ENCODE measurements at places on chromosomes 12 and 14.

GRCh38 chr14:106845286-106846087, 1319.1 kb downstream of the TMEM121 start:
- DNase-seq, result no peak

GRCh38 chr12:127278351-127278750, 988.6 kb upstream of the TMEM132C start:
- no peak for DNase-seq

- no peak for DNase-seq
These were observed 799 bp downstream of the SLC38A6 start for GRCh38 chr14:60981633-60982455.

DNA sequence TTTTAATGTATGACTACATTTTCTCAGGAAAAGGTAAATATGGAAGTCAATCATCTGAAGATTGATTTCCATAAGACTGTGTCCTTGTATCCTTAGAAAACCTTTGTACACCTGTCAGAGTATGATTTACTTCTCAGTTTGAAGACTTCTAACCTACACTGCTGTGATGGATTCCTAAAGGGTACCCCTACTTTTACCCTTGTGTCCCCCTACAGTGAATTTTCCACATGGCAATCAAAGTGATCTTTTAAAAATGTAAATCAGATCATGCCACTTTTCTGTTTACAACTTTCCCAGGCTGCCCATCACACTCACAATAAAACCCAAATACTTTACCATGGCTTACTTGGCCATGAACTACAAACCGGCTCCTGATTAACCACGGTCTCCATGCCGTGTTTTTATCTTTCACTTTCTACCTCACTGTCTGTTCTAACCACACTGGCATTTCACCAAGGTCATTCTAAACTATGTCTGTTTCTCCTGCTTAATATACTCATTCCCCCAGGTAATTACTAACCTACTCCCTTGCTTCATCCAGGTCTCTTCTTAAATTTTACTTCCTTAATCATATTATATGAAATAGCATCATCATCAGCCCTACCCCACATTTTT, 8.1 kb downstream of the DNAI7 start:
- DNase-seq, result no peak

DNA sequence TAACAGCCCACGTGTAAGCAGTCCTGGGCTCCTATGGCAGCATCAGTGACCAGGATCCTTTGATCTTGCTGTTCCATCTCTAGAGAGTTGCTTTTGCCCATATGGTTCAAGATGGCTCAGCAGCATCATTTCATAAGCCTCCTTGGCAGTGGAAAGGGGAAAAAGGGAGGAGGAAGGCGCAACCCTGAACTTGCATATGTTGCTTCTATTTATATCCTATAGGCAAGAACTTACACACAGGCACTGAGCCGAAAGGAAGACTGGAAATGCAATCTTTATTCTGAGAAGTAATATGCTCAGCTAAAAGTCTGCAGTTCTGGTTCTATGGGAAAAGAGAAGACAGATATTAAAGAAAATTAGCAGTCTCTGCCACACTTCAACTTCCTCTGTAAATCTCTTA, 167.7 kb upstream of the PLXNC1 start:
- DNase-seq, result no peak

GRCh38 chr12:124722878-124723277, 140.8 kb downstream of the SCARB1 start:
- no peak for DNase-seq

DNA sequence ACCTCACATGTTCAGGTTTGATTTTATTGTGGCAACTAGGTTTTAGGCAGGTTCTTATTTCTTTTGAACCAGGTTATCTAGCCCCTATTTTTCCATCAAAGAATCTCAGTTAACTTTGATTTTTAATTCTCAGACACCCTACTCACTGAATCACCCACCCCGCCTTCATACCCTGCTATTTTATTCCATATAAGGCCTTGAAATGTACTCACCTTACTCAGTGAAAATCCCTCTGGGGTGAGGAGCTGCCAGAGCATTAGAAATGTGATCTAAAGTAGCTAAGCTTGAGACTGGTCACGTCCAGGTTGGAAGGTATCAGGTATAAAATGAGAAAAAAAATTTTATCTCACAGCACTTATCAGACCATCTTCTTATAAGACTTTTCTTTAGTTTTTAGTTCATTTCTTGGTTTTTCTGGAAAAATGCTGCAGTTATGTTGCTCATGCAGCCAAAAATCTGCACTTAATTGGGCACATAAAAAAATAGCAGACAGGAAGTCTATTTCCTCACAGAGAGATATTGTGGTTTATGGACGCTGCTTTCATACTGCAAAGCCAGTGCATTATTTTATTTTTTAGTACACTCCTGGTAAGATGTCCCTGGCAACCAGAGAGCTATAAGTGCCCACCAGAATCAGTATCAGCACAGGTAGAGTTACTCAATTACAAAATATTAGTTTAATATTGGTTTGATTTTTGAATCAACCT, 101.5 kb upstream of the CCDC91 start:
- DNase-seq, result no peak

DNA sequence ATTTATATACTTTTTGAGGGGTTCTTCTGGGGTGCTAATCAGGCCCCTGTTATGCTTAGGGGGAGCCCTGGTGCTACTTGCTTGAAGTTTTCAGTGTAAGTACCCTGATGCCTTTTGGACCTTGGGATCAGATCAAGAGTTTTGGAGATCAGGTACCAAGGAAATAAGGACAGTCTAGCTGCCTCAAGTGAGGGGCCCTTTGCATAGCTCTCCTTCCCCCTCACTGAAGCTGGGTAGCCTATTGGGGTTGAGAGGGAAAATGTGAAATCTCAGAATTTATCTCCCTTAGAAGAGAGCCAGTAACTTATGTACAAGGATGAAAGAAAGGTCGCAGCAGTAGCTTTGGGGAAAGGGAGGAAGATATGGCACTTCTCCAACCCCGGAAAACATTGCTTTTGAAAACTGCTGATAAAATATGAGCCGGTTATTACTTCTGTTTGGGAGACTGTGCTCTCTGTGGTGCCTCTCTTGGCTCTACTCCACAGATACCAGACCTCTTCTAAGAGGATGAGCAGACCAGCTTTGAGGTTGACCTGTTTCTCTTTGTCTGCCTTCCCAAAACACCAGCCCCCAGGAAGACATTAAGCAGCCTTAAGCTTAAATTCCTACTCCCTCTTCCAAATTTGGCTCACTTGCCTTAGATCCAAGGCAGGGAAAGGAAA, 8.8 kb upstream of the AMHR2 start:
- no peak for DNase-seq

GRCh38 chr12:107864235-107864634, 89.7 kb downstream of the ASCL4 start:
- DNase-seq, result no peak

DNA sequence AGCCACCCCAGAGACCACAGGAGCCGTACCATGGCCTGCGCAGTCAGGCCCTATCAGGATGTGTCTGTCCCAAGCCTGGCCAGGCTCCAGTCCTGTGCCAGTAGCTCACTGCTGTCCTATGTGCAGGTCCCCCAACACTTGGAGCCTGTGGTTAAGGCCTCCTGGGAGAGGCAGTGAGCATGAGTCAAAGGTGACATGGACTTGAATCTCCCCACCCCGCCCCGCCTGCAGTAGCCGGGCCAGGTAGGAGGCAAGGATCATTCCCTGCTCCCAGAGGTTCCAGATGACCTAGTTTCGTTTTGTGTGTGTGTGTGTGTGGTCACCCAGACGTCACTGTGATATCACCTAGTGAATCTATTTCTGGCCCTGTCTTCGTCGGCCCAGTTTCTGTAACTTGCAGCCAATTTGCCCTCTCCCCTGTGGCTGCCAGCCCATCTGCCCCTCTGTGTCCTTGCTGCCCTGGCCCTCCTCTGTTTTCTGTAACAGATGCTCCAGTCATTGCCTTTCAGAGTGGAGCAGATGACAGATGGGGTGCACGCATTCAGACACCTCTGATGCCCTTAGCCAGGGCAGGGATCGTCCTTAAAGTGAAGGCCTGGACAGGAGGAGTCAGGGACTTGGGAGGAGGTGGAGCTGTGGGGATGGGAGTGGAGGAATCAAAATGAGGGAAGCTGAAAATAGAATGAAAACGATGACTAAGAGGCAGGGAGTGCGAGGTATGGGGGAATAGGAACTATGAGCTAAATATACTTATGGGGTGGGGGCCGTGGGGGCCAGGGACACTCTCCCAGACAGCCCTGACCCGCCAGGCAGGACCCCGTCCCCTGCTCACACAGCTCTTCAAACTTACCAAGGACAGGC, 37.4 kb downstream of the SLC6A12 start:
- DNase-seq, result no peak

- DNase-seq, result no peak
These were observed 108.6 kb downstream of the PAH start for GRCh38 chr12:102808412-102808811.

DNA sequence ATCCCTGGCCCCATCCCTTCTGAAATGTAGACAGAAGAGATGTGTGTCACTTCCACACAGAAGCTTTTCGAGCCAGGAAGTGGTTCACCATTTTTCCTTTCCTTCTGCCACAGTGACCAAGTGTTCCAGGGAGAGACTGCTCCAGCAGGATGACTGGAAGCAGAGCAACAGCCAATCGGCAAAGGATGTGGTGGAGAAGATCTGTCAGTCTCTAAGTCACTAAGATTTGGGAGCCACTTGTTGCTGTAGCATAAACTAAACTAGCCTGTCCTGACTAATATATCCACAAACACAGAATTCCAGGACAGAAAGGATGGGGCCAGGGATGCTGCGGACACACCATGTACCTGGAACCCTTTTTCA, 42.9 kb downstream of the DUSP6 start:
- DNase-seq, result no peak

GRCh38 chr12:28827861-28828260, 321.2 kb upstream of the FAR2 start:
- no peak for DNase-seq
